ENCODE measurements at places on chromosomes 3 and 15. TPM values are rescaled to one million over a fixed set of nuclear protein-coding genes. Genes with fewer than 3 reads are reported as not detected.
A peak's percentile ranks its signal among the peaks of the same experiment; 100 is the strongest.

DNA sequence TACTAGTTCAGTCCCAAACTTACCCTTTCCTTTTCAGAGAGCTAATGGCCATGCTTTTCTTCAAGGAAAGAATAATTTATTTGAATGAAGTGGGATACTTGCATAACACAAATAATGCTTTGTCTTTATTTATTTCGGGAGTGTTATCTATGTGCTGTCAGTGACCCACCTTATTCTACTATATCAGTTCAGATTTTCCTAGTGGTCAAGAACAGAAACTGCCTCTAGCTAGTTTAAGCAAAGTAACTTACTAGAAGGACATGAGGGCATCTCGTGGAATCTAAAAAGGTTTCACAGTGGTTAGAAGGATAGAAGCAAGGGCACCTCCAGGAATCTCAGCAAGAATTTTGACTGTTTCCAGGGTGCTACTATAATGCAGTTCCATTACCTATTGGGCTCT, 3.8 kb upstream of the TIMMDC1 start:
- peaks cover 14% of the 10 kb centered on the region for H3K4me1 ChIP-seq
- no peaks in the 10 kb centered on the region for H3K27me3 ChIP-seq
- H3K4me3 ChIP-seq = no peak overlapping the region
- DNase-seq = no peak
- no peaks in the 10 kb centered on the region for H3K36me3 ChIP-seq

DNA sequence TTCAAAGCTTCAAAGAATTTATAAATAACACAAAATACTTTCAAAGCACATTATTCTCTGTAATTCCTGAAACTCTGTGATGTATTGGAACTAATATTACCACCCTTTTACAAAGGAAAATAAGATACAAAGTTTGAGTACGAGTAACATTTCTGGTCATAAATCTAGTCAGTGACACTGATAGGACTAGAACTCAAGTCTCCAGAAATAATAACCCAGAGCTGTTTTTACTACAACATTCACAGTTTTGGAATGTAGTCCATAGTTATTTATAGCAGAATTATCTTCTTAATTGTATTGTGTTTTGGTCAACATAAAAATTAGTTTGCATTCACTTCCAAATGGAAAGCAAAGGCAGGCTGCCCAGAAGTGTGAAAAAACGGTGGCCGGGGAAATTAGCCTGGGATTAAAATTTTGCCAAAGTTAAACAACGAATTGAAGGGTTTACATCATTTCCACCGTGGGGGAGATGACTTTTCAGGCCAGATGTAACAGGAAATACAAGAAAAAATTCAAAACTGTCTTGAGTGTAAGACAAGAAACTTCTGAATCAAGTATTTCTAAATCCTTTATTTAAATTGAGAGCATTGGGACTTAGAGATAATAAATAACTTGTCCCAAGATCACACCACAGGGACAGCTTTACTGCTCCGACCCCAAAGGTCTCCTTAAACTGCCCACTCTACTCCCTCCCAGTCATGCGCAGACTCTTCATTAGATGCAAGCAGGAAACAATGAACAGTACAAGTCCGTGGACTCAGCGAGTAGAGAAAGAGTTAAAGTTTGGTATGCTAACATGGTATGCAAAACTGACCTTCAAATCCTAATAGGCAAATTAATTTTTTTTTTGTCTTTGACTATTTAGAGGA, 74.3 kb upstream of the VGLL4 start:
- H3K27me3 ChIP-seq = no peaks in the 10 kb centered on the region
- no peak for DNase-seq
- peaks cover 8% of the 10 kb centered on the region for H3K4me1 ChIP-seq
- peak overlapping the region; percentile 91 for H3K27ac ChIP-seq
- no peaks in the 10 kb centered on the region for H3K36me3 ChIP-seq

SHQ1 gene
- total RNA-seq = 13.8 TPM

TTLL13 gene
- total RNA-seq = not detected

DLL4 gene
- 1.5 TPM for total RNA-seq

- no peaks in the 10 kb centered on the region for H3K4me1 ChIP-seq
- no peaks in the 10 kb centered on the region for H3K36me3 ChIP-seq
- H3K4me3 ChIP-seq = no peak overlapping the region
- no peak for DNase-seq
These were observed 719.3 kb upstream of the SGO1 start for GRCh38 chr3:20905210-20905805.

DNA sequence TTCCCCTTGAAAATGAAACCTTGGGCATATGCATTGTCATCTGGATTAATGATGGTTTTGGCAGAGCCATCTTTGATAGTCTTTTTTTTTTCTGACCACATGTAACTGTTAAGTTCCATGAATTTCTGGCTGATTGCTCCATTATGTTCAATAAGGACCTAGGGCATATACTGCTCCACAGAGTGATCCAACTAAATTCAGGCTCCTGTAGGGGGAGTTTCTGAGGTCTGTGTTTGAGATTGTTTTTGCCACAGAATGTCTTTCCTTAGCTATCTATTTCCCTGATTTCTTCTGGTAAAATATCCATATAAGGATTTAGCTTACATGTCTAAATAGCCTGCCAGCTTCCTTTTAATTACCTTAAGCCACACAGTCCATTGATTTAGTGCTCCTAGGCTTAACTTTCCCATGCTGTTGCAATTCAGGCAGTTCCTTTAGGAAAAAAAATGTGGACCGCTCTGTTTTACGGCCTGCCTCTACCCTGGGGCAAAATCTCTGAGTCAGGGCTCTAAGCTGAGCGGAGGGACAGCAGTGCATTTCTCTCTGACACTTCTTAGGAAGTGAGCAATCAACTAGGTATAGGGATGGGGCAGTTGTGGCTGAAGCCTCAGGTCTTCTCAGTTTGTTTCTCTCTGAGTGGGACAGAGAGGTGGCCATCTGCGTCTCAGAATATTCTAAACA, 796.2 kb downstream of the NR2F2 start:
- H3K4me3 ChIP-seq = no peak overlapping the region
- H3K27ac ChIP-seq = no peak overlapping the region

GRCh38 chr3:129655291-129655700, 48.8 kb upstream of the PLXND1 start:
- H3K4me1 ChIP-seq = peaks cover 31% of the 10 kb centered on the region
- no peaks in the 10 kb centered on the region for H3K27me3 ChIP-seq
- peaks cover 7% of the 10 kb centered on the region for H3K36me3 ChIP-seq
- H3K4me3 ChIP-seq = no peak overlapping the region

GRCh38 chr3:87478716-87479115, 202.3 kb upstream of the POU1F1 start:
- no peaks in the 10 kb centered on the region for H3K27me3 ChIP-seq
- H3K27ac ChIP-seq = no peak overlapping the region
- no peaks in the 10 kb centered on the region for H3K36me3 ChIP-seq
- no peaks in the 10 kb centered on the region for H3K4me1 ChIP-seq
- no peak for DNase-seq
- H3K4me3 ChIP-seq = no peak overlapping the region

DNA sequence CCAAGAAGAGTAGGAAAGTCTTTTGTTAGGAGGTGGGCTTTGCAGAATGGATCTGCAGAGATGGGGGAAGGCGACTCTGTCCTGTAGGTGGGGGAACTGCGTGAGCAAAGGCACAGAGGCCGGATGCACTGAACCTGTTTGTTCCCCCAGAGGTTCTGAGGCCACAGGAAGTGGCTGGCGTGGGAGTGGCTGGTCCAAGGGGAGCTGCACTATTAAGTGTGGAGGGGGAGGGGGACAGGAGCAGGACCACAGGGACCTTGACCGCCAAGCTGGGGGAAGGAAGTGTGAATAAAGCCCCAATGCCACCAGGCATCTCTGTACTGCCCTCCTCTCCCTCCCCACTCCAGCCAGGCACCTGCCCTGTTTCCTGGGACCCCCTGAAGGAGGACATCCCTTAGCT, 51.8 kb downstream of the CYP11A1 start:
- H3K4me1 ChIP-seq = no peaks in the 10 kb centered on the region
- no peaks in the 10 kb centered on the region for H3K36me3 ChIP-seq
- DNase-seq = peak; percentile 19
